ENCODE measurements at places on chromosomes 12 and 14. TPM values are rescaled to one million over a fixed set of nuclear protein-coding genes. Genes with fewer than 3 reads are reported as not detected.

Gene TMEM63C
- total RNA-seq, result 0.91 TPM

Gene UBC
- total RNA-seq, result 865 TPM

DNA sequence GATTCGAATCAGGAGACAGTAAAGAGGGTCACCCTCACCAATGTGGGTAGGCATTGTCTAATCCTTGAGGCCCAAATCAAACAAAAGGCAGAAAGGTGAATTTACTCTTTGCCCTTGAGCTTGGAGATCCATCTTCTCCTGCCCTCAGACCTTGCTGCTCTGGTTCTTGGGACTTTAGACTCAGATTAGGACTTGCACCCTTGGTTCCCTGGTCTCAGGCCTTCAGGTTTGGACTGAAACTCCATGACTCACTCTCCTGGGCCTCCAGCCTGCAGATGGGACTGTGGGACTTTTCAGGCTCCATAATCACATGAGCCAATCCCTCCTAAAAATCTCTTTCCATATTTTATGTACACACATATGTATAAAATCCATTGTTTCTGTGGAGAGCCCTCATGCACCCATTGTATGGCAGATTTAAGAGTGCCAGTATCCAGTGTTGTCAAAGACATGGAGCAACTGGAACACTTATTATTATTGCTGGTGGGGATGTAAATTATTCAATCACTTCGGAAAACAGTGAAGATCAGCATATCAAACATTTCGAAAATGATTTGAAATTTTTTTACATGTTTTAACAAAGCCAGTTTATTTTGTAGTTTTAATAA lies 48.7 kb downstream of the EID3 start:
- no peak for DNase-seq

GRCh38 chr14:68408680-68409079 lies 384.2 kb downstream of the ZFP36L1 start:
- DNase-seq, result no peak

GRCh38 chr12:64125913-64126312 lies 96.2 kb downstream of the KICS2 start:
- no peak for DNase-seq

All from activated T-cell treated with anti-CD3 and anti-CD28 coated beads, Interleukin-2, amount 50 U/mL, for 4 hours (primary cell).